ENCODE measurements at places on chromosomes 7 and 10.

DNA sequence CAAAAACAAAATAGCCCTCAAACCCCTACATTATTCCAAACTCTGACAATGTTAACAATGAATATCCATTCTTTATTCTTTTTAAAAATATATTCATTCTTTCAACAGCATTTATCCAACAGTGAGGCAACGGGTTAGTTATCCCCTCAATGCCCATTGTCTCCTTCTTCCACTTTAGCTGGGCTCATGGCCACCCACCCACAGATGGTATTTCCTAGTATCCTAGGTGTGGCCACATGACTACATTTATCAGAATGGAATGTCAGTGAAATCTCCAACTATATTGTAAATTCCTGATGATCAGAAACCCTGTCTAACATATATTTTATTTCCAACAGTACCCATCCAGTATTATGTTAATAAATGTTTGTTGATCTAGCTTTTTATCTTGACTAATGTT, 13.6 kb downstream of the HOXA1 start:
- no peak for DNase-seq

- no peak for DNase-seq
These were observed 58.7 kb upstream of the ANTXRL start for GRCh38 chr10:46227936-46228562.

GRCh38 chr7:33757563-33758165, 147.7 kb upstream of the BMPER start:
- peak; percentile 6 for DNase-seq

GRCh38 chr10:86306628-86307278, 59.8 kb downstream of the GRID1 start:
- peak; percentile 15 for DNase-seq

DNA sequence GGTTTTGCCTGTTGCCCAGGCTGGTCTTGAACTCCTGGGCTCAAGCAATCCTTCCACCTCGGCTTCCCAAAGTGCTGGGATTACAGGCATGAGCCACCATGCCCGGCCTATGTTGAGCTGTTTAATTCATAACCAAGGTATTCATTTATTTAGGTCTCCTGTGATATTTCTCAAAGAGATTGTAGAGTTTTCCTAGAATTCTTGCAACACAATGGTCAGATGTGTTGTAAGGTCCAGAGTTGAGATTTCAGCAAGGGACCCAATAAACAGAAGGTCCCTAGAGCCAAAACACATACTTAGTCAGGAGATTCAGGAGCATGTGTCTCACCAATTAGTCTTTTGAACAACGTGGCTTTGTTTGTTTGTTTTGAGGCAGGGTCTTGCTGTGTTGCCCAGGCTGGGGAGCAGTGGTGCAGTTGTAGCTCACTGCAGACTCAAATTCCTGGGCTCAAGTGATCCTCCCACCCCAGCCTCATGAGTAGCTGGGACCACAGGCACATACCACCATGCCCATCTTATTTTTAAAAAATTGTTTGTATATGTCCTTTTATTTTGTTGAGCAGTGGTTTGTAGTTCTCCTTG, 321.3 kb upstream of the GALNT17 start:
- DNase-seq: no peak

DNA sequence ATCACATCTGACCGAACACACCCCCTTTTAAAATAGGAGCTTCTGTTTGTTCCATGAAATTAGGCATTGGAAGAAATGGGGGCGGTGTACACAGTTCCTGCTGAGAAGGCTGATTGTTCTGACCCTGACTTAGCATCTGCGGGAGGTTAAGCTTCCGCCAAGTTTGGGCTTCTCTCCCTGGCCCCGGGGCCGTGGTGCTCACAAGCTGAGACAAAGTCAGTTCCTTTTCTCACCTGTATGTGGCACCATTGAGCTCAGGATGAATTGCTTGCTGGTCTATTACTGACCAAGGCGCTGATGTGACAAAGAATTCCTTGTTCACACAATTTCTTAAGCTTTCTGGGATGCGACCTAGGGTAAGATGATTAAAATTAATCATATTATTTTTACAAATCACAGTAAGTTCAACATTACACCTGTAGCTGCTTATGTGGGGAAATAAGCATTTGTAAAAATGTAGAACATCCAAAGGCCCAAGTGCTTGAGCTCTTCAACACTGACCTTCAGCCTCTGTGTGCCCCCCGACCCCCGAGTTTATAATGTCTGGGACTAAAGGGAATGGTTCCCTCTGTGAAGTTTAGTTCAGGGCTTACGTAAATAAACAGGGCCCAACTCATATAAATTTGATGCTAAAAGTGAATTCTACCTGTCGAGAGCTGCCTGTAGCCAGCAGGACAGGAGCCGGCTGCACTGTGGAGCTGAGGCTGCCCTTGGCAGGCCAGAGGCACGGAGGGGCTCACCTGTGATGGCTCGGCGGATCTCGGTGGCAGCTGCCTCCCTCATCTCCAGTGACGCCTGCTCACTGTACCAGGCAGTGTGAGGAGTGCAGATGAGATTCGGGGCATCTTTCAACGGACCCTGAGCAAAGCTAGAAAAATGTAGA, 50.8 kb downstream of the ZRANB1 start:
- DNase-seq: peak; percentile 7

GRCh38 chr7:47738563-47739166, 156.8 kb upstream of the TNS3 start:
- DNase-seq: no peak

DNA sequence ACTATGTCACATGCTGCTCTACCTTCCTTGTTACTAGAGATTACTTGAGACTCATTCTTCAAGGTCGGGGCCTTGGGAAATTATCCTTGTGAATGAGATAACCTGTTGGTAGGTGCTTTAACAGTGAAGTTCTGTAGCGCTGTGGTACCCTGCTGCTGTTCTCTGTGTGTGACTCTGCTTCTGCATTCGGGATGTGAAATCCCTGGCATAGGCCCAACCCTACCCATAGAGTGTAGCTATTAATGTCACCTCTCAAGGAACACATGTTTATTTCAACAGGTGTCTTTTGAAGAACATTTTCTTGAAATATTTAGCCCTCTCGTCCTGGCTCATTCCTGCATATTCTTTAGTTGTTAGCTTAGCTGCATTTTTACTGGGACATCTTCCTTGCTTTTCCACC, 41.8 kb upstream of the TMEM236 start:
- no peak for DNase-seq

DNA sequence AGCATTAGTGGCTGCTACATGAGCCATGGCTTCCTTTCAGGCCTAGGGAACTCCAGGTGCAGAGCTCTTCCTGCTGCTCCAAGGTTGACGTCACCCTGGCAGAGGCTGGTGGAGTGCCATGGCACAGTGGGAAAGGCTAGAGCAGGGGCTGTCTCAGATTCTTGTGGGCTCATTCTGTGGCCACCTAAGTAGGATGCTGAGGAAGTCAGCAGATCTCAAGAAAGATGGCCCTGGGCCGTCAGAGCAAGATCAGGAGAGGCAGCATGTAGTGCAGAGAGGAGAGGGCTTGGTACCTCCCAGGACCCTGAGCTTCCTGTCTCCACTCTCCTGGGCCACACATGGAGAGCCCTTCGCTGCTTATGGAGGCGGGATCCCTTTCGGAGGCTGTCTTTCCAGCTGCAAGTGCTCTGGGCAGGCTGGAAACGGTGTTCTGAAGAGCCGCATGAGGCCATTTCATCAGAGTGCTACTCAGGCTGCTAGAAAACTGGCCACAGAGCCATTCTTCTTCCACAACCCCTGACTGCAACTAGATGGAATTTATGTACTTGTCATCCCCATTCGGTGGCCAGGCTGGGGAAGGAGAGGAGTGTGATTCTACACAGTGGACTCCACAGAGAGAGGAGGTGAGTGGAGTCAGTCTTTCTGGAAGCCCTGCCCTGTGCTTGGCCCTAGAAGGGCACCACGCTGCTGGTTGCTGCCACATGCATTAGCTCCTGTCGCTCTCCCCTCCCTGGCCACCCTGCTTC, 304.2 kb downstream of the RPS24 start:
- no peak for DNase-seq

DNA sequence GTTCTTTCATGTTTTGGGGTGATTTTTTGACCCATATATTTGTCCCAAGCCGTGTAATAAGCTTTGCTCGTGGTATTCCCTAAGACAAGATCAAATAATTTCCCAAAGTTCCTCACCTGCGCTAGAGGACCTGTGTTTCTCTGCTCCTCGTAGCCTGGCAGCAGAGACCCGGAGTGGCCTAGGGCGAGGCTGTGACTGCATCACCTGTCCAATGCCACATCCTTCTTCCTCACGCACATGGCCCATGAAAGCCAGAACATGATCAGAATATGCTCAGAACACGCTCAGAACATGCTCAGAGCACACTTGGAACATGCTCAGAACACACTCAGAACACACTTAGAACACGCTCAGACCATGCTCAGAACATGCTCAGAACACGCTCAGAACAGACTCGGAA, 23.8 kb downstream of the EN2 start:
- no peak for DNase-seq

- DNase-seq: no peak
These were observed 154.6 kb upstream of the GDF10 start for GRCh38 chr10:47145290-47145934.

DNA sequence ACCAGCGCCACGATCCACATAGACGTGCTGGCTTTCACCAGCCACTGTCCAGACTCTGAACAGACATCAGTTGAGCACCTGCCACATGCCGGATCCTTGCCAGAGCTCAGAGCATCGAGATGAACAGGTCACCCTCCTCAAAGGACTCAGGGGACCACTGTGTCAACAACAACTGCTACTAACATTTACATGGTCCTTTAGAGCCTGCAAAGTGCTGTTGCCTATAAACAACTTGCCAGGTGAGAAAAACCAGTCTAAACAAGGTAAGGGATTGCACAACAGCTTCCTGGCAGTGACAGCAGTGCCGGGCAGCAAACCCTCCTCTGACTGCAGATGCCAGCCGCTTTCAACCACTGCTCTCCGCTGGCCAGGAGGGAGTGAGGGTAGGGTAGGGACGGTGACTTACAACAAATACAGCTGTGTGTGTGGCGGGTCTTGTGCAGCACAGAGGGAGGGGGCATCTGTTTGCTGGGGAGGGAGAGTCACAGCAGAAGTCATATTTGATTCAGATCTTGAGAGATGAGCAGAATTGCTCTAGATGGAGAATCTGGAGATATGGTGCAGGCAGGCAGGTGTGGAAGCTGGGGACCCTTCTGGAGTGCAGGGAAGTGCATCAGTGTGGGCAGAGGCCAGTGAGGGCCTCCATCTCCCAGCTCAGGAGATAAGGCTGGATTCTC, 32.8 kb upstream of the RHEB start:
- DNase-seq: no peak

DNA sequence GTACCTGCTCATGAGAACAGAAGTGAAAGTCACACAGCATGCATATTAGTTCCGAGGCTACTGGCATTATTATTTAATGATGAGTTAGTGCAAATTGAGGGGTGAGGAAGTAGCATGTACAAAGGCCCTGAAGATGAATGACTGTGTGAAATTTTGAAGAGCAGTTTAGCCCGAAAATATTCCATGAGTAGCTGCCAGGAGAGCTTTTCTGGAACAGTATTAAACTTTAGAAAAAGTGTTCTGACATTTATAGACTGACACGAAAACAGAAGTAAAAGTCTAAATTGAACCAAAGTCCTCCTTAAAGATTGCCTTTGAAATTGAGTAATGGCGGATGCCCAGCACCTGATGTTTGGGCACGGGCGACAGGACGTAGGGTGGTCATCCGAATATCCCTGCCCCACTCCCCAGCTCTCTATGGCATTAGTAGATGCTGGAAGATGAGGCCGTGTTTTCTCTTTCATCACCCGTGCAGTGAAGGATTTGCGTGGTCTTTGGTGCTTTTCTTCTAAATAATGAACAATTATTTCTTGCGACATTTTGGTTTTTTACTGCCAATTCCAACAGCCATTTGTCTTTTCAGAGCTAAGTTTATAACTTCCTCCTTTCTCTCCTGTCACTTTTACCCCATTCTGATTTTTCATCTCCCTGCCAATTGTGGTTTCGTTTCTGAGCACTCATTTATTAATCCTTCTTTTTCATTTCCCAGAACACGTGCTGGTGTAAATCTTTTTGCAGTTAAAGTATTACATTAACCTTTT, 192.6 kb downstream of the MGMT start:
- no peak for DNase-seq

DNA sequence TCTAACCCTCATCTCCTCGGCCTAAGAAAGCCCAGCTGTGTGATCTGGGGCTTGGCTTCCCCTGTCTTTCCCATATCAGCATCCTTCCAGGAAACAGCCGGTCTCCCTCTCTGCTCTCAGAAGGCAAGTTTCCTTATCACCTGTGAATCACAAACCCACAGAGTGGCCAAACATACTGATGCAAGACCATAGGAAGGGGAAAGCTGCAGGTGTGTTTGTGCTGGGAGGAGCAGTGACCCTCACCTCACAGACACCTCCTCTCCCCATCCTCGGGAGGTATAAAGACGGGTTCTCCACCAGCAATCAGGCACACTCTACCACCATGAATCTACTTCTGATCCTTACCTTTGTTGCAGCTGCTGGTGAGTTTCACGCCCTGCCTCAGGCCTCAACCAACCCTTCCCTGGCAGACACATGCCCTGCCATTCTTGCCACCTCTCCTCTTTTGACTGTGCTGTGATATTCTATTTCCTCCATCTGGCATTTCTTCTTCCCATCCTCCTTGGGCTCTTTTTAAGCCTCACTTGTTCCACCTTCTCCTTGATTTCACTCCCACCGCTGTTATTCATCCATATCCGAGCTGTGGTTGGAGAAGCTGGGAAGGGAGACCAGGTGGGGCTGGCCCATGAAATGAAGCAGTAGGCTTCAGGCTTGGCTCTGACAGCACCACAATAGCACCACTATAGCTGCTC, at the start of gene PRSS2:
Gene PRSS2 (plus strand): TSS at position 310 of the 692 bp plus-strand sequence. CDS start 13 bp downstream, at position 323.
- DNase-seq: no peak

- no peak for DNase-seq
These were observed 30.8 kb upstream of the GOT1 start for GRCh38 chr10:99461230-99461629.

DNA sequence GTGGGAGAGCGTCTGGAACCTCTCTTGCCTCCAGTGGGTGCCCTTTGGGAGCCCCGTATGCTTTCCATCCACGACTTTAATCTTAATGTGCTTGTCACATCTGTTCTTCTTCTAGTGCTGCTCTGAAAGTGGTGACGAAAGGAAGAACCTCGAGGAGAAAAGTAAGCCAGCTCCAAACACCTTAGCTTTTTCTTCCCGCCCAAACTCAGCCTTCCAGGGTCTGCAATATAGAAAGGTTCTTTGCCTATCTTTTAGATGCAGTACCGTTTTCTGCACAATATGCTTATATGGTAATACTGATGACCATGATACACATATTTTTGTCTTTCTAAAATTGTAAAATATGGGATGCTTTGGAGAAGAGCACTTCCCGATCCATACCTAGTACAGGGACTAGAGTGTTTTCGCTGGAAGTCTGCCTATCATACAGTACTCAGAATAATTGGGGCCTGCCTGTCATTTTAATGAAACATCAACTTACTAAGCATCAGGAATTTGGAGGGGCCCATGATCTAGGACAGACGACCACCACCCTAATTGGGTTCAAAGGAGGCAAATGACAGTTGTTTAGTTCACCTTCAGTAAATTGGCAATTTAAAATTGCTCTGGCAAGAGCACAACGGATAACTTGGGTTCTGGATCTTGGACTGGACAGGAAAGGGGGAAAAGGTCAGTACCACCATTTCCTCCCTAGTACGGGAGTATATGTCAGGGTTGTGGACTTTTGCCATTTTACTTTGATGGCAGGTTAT, 884 bp downstream of the RINT1 start:
- DNase-seq: no peak

GRCh38 chr10:131947631-131948347, 33.9 kb downstream of the BNIP3 start:
- no peak for DNase-seq

GRCh38 chr7:142992427-142992826, 30.3 kb upstream of the KEL start:
- no peak for DNase-seq
